Muscle of leg (tissue), 16 donors: ENCODE measurements at places on chromosomes 1 and 21. TPM values are rescaled to one million over a fixed set of nuclear protein-coding genes. Genes with fewer than 3 reads are reported as not detected.

Gene SPRR1A
- total RNA-seq, result not detected

Gene COL24A1
- 8.2 TPM for total RNA-seq

Gene PTCH2
- total RNA-seq, result 2.7 TPM

Gene ESPN
- total RNA-seq, result 0.22 TPM

Gene RXFP4
- total RNA-seq, result not detected

Gene KCNN3
- 5.1 TPM for total RNA-seq

Gene BEND5
- 11.8 TPM for total RNA-seq

Gene FAM72C
- total RNA-seq, result 0.31 TPM

Gene LDLRAD1
- total RNA-seq, result not detected
